Uterus (tissue), 4 donors: ENCODE measurements at places on chromosomes 4 and X. TPM values are rescaled to one million over a fixed set of nuclear protein-coding genes. Genes with fewer than 3 reads are reported as not detected.

GRCh38 chr4:99998062-99998867 is 48.2 kb upstream of the H2AZ1 start:
- H3K27me3 ChIP-seq, result no peaks in the 10 kb centered on the region
- no peak overlapping the region for H3K4me3 ChIP-seq
- H3K27ac ChIP-seq, result no peak overlapping the region
- no peaks in the 10 kb centered on the region for H3K36me3 ChIP-seq

The HMGN5 gene
- total RNA-seq, result 0.88 TPM

The GPR173 gene
- total RNA-seq, result 0.59 TPM

DNA sequence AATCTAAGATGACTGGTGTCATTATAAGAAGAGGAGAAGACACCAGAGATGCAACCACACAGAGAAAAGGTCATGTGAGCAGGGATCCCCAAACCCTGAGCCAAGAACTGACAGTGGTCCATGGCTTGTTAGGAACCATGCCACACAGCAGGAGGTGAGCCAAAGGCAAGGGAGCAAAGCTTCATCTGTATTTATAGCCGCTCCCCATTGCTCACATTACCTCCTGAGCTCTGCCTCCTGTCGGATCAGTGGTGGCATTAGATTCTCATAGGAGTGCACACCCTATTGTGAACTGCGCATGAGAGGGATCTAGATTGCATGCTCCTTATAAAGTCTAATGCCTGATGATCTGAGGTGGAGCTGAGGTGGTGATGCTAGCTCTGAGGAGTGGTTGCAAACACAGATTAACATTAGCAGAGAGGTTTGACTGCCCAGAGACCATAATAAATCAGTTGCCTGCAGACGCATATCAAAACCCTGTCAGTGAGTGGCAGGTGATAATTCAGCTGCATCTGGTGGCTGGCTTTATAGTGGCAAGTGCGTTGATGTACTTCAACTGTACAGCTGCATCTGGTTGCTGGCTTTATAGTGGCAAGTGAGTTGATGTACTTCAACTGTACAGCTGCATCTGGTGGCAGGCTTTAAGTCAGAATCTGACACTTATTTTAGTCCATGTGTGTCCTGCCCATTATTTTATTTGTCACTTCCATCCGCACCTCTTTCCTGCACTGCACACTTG is 19.8 kb upstream of the CXCL2 start:
- H3K4me3 ChIP-seq, result no peak overlapping the region
- H3K27me3 ChIP-seq, result no peaks in the 10 kb centered on the region
- no peak overlapping the region for H3K27ac ChIP-seq
- no peak for DNase-seq
- no peaks in the 10 kb centered on the region for H3K36me3 ChIP-seq
- no peaks in the 10 kb centered on the region for H3K4me1 ChIP-seq

The SYNPO2 gene
- total RNA-seq, result 400 TPM

The SRPX2 gene
- 7.4 TPM for total RNA-seq
